Activated CD4-positive, alpha-beta T cell treated with anti-CD3 and anti-CD28 coated beads, Interleukin-2, amount 10 ng/mL, durations not matched to agents 7 days and 5 days (primary cell): ENCODE measurements at places on chromosomes 13 and 19.

GRCh38 chr13:84446972-84447639 is 564.8 kb upstream of the SLITRK1 start:
- DNase-seq, result no peak

DNA sequence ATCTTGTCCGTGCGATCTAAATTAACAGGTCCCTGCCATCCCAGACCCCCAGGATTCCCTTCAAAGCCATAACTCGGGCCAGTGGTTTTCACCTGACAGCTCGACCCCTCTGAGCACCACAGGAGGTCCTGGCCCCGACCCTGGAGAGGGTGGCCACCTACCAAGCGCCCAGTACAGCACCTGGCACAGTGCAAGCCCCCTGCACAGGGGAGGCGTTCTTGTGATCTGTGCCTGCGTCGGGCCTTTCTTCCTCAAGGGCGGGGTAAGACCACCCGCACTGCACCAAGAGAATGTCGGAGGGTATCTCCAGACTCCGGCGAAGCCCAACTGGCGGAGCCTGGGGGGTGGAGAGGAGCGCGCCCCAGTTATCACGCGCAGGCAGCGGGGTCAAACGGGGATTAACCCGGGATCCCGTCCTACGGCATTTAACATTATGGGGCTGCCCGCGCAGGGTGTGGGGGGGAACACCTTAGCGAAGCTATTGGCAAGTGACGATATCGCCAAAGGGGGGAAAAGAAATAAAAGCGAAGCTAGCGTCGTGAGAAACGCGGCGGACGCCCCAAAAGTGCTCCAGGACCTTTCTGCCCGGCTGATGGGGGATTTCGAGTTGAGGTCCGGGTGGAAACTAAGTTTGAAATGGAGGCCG is 1.3 kb upstream of the HNRNPL start:
- peak; percentile 27 for DNase-seq

DNA sequence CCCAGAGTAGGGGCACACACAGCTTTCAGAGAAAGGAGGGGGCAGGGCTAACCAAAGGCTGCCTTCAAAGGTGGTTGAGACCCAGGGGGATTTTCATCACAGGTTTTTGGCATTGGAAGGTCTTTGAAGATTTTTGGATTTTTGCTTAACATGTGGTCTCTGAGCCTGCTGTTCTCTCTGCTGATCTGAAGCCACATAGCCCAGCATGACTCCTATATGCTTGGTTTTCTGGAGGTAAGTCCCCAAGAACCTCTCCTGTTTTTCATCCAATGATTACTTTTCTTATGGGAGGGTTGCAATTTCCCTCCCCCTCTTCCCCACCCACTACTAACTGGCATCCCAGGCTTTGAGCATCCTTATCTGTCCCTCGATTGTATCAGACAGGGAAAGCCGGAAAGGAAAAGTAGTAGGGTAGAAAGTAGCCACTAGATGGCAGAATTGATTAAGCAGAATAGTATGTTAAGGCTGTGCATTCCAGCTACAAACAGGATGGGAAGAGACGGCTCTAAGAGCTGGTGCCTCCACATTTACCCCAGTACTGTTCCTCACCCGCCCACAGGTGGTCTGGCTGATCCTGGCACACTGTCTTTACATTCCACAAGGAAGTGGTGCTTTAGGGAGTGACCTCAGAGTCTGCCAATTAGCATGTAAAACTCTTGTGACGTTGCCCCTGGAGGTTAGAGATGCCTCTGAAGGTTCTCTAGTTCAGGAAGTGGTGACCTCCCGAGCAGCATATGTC is 218.9 kb upstream of the EDNRB start:
- no peak for DNase-seq

GRCh38 chr19:45464274-45464673 is 3.5 kb upstream of the FOSB start:
- DNase-seq, result no peak

- no peak for DNase-seq
These were observed 527.9 kb downstream of the FGF9 start for GRCh38 chr13:22198641-22199217.

DNA sequence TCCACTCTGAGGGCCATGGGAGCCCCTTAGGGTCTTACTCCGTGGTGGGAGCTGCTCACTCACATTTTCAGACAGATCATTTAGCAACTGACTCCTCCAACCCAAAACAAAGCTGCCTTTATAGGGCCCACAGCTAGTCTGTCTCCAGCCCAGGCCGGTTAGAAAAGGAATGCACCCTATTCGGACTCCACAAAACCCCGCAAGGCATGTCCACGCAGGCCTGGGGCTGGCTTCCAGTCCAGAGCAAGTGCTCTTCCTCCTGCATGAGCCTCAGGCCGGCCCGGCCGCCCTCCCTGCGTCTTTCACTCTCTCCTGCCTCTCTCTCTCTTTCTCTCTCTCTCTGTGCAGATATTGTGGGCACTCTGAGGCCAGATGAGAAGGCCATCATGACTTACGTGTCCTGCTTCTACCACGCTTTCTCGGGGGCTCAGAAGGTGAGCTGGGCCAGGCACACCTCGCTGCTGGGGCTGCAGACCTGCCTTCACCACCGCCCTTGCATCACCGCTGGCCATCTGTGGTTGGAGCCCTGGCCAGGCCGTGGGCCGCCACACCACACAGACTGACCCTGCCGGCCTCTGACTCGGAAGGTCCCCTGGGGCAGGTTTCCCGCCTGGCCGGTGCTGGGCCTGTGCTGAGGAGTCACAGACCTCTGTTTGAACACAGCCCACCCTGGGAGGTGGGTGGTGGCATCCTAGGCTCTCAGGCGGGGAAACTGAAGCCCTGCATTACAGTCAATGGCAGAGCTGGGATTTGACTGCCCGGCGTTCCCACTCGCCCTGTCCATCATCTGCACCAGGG is 33.1 kb downstream of the CAPN12 start:
- no peak for DNase-seq

- no peak for DNase-seq
These were observed 10.3 kb downstream of the C19orf81 start for GRCh38 chr19:50659318-50660087.

- DNase-seq, result no peak
These were observed 98.4 kb downstream of the WDFY2 start for GRCh38 chr13:51682686-51683085.

DNA sequence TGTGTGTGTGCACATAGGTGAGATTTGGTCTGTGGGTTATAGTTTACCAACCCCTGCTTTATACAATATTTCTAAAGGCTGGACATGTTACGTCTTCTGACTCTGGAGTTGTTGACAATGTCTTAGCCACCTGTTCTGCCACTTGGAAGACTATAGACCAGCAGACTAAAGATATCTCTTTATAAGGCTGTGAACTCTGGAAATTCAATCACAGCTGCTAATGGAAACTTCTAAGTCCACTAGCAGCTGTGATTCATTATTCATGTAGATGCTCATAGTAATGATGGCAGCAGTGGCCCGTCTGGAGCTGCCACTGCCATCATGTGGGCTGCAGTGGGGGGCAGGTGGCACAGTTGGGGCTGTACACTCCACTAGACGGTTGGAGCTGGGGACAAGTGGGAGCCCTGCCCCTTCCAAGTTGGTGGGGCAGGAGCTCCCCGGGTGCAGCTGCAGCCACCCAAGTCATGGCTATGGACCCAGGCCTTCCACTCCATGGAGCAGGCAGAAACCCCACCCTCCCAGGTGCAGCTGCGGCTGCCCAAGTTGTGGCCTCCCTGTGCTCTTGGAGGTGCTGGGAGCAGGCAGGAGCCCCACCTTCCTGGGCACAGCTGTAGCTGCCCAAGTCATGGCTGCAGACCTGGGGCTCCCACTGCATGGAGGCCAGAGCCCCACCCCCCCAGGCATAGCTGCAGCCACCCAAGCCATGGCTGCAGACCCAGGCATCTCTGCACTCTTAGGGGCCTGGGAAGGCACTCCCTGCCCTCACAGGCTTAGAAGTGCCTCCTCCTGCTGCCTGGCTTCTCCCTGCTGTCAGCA is 8.8 kb downstream of the IGFL4 start:
- DNase-seq, result no peak

DNA sequence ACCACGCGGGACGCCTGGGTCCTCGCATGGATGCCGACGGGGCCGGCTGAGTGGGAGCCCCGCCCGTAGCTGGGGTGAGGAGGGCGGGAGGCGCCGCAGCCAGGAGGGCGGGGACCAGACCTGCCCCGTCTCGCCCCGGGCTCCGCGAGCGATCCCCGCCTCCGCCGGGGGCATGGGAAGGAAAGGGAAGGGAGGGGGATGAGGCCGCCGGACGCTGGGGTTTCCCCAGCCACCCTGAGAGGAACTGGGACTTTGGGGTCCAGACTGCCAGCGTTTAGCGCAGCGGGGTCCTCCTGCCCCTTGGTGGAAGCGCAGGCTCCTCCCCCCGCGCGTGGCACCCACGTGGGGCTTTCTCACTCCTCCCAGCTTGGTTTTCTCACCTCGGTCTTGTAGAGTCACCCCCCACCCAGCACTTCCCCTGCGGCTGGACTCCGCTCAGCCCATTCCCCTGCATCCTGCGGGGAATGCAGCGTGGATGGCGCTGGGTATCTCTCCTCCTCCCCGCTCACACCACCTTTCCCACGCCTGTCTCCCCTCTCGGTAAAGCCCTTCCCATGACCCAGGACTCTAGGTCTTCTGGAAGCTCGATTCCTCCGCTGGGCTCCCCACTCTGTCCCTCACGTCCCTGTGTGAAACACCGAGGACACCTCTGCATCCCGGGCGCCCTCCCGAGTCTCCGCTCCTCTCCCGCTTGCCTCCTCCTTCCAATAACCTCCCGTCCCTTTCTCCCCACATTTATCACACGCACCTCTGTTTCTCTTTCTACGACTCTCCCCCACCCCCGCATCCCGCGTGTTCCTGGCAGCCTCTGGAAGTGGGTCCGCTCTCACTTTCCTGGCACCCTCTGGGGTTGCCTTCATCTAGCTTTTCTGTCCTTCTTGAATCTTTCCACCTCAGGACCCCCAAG is 2.1 kb downstream of the TGFB1 start:
- DNase-seq, result peak; percentile 87
